Fibroblast of lung (primary cell): ENCODE measurements at places on chromosomes 6 and 20. TPM values are rescaled to one million over a fixed set of nuclear protein-coding genes. Genes with fewer than 3 reads are reported as not detected.

- no peak for DNase-seq
- H3K36me3 ChIP-seq, result no peaks in the 10 kb centered on the region
- no peak overlapping the region for H3K4me3 ChIP-seq
- no peak overlapping the region for H3K27ac ChIP-seq
- peaks cover 14% of the 10 kb centered on the region for H3K27me3 ChIP-seq
These were observed 42.0 kb upstream of the ASIP start for GRCh38 chr20:34199183-34199582.

DNA sequence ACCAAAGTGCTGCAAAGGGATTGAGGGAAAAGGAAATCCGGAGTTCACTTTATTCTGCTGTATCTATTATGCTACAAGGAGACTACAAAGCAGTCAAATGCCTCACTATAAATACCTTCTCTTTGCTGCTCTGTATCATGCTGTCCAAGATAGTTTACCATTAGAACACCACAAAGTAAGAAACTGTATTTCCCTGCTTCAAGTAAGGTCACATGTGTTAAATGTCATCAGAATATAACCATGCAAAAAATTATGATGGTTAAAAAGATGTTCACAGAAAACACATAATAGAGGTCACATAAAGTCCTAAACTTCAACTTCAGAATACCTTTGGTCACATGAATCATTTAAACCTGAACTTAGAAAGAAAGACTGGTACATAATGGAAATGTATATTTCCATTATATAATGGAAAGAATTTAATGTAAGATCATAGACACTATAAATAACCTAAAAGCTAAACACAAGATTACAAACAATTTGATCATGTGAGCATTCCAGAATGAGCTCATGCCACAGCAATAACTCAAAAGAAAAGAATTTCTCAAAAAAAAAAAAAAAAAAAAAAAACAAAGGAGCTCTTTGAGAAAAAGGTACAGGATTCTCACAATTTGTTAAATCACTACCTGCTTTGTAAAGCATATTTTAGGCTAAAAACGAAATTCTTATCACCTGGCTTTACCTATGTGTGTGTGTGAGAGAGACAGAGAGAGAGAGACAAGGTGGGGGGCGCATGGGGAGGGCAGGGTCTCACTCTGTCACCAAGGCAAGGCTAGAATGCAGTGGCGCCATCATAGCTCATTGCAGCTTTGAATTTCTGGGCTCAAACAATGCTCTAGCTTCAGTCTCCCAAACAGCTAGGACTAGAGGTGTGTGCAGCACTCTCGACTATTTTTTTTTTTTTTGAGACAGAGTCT lies 58.7 kb downstream of the KIF13A start:
- peak; percentile 76 for DNase-seq
- no peak overlapping the region for H3K4me3 ChIP-seq
- H3K27me3 ChIP-seq, result no peaks in the 10 kb centered on the region
- no peaks in the 10 kb centered on the region for H3K36me3 ChIP-seq
- peaks cover 45% of the 10 kb centered on the region for H3K4me1 ChIP-seq

- no peak overlapping the region for H3K4me3 ChIP-seq
- H3K36me3 ChIP-seq, result peaks cover 4% of the 10 kb centered on the region
- DNase-seq, result no peak
- H3K27ac ChIP-seq, result no peak overlapping the region
- H3K27me3 ChIP-seq, result no peaks in the 10 kb centered on the region
These were observed 22.6 kb downstream of the HEBP2 start for GRCh38 chr6:138426500-138427123.

DNA sequence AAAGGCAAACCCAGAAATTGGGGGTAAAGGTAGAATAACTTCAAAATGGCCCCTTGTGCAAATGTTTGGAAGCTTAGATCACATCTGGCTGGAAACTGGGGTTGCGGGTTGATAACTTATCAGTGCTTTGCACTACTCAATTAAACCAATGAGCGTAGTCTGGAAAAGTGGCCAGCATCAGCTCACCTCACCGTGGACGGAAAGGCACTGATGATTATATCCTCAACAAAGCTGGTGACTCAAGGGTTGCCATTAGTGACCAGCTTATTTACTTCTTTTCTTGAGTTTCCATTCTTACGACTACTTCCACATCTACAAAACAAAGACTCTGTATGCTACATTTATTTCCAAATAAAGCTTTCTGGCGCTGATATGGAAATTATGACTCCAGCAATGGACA lies 198.5 kb upstream of the HEY2 start:
- H3K27me3 ChIP-seq, result no peaks in the 10 kb centered on the region
- no peaks in the 10 kb centered on the region for H3K36me3 ChIP-seq
- DNase-seq, result no peak
- H3K4me3 ChIP-seq, result no peak overlapping the region
- H3K27ac ChIP-seq, result no peak overlapping the region
- H3K4me1 ChIP-seq, result no peaks in the 10 kb centered on the region

DNA sequence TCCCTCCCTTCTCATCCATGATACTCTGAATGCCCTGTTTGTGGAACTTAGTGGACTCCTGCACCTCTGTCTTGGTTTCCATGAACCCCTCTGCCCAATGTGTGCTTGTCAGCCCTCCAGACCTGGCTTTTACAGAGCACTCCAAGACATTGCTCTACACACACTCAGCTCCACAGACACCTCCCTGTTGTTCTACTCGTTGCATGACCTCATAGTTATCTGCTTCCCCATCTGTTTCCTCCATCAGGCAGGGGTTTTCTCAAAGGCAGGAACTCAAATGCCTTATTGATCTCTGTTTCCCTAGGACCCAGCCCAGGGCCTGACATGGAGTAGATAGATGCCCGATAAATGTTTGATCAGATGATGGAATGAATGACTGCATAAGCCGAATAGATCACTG lies 13.3 kb downstream of the PLCG1 start:
- H3K27ac ChIP-seq, result no peak overlapping the region
- peaks cover 3% of the 10 kb centered on the region for H3K4me1 ChIP-seq
- no peak overlapping the region for H3K4me3 ChIP-seq
- no peaks in the 10 kb centered on the region for H3K36me3 ChIP-seq

- no peaks in the 10 kb centered on the region for H3K4me1 ChIP-seq
- H3K36me3 ChIP-seq, result no peaks in the 10 kb centered on the region
- no peak for DNase-seq
- H3K4me3 ChIP-seq, result no peak overlapping the region
These were observed 66.7 kb upstream of the SLC22A16 start for GRCh38 chr6:110543106-110543505.

- H3K4me3 ChIP-seq, result no peak overlapping the region
- H3K27me3 ChIP-seq, result no peaks in the 10 kb centered on the region
- no peaks in the 10 kb centered on the region for H3K4me1 ChIP-seq
- no peaks in the 10 kb centered on the region for H3K36me3 ChIP-seq
- DNase-seq, result no peak
- no peak overlapping the region for H3K27ac ChIP-seq
These were observed 19.4 kb upstream of the EPB41L1 start for GRCh38 chr20:36135159-36135558.

TMC2 gene
- under 0.01 TPM in 2 replicates for total RNA-seq

ENPP4 gene
- total RNA-seq, result 3.6 and 4.0 TPM in 2 replicates

OOEP gene
- 0.17 TPM in 1 of 2 replicates, not detected in the other for total RNA-seq

VSX1 gene
- total RNA-seq, result not detected in 2 replicates
